ENCODE measurements at places on chromosomes 16 and 17.

- DNase-seq, result peak; percentile 74
Measured at GRCh38 chr17:45852535-45853297, 8.0 kb downstream of the SPPL2C start.

- DNase-seq, result no peak
Measured at GRCh38 chr17:30366536-30366935, 12.2 kb upstream of the CPD start.

DNA sequence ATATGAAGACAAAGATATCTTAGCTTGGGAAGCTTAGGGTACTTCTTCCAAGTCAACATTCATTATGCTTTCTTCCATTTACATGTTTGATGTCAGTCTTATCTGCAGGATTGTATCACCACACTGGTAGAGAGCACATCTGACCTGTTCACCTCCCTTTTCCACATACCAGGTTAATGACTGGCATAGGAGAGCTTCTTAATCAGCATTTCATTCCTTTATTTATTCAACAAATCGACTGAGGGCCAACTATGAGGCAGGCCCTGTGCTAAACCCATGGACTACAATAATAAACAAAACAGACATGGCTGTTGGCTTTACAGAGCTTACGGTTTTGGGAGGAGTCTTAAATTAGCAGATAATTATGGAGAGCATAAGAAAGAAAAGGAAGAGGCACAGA lies 378.1 kb upstream of the CDH11 start:
- no peak for DNase-seq

- no peak for DNase-seq
Measured at GRCh38 chr16:57744642-57744903, 9.0 kb downstream of the KATNB1 start.

DNA sequence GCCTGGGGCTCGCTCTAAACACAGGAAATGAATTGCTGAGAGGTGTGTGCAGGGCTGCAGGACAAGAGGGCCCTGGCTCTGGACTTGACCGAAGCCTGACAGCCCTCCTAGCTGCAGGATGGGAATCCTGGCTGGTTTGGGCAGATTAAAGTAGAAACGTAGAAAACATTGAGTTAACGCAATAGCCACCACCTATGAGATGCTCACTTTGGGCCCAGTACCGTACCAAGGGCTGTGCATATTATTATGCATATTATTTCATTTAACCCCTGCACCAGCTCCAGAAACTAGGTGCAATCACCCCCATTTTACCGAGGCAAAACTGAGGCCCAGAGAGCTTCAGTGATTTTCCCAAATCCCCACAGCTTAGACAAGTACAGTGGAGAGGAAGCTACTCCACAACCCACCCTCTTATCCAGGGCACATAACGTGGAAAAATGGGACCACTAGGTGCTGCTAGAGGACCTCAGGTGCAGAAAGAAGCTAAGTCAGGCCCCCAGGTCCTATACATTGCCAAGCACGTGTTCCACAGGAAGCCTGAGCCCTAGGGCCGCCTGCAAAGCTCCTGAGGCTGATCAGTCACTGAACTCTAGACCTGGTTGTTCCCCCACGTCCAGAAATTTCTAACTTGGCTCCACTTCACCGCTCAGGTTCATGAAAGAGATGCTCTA lies 79.2 kb downstream of the MYH11 start:
- DNase-seq, result peak; percentile 55

GRCh38 chr17:41784207-41784744 lies 2.2 kb downstream of the JUP start:
- DNase-seq, result no peak

DNA sequence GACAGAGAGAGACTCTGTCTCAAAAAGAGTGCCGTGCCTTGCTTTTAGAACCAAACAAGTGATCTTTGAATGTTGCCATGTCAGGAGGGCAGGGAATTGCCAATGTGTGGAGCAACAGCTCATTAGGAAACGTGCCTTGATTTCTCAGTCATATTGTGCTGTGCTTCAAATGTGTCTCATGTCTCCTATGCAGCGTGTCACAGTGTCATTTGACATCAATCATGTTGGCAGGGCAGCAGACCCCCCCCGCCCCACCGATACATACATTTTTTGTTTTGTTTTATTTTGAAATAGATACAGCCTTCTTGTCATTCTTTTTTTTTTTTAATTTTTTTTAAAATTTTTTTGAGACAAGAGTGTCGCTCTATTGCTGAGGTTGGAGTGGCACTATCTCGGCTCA lies 22.1 kb downstream of the MRC2 start:
- DNase-seq, result no peak

DNA sequence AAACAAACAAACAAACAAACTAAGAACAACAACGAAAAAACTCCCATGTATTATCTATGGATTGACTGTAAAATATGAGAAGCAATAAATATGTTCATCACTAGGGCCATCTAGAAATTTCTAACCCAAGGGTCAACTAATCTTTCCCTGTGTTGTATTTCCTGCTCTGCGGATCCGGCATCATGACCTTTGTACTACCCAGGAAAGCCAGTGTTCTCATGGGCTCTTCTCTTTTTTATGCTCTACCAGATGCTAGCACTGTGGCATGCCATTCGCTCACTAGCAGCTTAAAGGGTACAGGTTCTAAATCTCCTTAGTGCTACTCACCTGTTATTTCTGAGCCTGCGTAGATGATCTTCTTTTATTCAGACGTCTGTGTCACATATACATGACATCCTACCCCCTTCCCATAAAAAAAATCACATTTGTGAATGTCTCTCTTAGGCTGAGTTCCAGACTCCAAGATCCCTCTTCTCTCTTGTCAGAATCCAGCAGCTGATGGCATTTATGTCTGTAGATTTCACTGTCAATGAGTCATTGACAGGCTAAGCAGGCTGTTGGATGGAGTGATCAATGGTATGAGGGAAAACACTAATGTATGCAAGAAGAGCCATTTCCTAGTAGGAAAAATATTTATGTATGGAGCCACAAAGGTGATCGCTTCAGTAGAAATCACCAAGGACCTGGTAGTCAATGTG lies 100.0 kb downstream of the WWOX start:
- DNase-seq, result no peak

DNA sequence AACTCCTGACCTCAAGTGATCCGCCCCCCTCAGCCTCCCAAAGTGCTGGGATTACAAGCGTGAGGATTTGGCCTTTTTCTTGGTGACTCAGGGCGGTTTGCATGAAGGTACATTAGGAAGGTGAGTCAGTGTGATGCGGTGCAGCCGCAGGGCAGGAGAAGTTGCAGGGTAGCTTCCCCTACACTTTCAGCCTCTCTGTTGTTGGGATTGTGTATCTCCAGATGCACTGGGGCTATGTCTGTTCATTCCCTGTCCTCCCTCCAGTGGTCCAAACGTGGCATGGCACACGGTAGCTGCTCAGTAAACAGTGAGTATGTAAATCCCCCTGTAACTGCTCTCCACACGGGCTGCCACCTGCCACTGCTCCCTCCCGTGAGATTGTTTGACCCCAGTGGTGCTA lies 109.1 kb upstream of the CDC42EP4 start:
- DNase-seq, result no peak

DNA sequence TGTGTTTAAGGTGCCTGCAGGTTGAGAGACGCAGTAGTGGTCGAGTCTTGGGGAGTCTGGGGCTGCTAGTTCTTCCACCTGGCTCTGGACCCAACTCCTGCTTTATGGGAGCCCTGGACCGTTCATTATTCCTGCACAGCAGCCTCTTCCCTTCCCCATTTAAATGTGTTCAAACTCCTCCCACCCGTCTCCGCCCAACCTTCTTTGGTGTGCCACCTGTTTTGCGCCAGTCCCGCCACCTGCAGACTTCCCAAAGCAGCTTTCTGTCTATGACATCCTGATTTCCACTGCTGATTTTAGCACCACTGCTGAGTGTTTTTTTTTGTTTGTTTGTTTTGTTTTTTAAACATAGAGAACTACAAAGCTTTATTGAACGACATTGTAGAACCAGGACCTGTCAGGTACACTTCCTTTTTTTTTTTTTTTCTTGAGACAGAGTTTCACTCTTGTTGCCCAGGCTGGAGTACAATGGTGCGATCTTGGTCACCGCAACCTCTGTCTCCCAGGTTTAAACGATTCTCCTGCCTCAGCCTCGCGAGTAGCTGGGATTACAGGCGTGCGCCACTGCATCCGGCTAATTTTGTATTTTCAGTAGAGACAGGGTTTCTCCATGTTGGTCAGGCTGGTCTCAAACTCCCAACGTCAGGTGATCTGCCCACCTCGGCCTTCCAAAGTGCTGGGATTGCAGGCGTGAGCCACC lies 12.8 kb downstream of the ADORA2B start:
- no peak for DNase-seq

DNA sequence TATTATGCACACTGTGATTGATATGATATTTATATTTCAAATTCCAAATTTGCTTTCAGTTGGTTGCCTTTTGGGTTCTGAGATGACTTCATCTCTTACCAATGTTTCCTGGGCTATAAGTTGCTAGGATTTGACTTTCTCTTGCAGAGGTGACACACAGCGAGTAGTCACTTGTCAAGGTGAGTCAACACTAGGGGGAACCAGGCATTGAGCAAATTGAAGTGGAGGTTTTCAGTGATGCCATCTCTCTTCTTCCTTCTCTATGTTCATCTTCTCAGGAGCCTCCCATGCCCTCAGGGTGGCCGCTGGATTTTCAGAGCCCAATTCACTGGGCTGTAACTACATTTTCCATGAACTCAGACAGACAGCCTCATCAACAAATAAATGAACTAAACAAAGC lies 6.0 kb upstream of the CPD start:
- DNase-seq, result no peak

DNA sequence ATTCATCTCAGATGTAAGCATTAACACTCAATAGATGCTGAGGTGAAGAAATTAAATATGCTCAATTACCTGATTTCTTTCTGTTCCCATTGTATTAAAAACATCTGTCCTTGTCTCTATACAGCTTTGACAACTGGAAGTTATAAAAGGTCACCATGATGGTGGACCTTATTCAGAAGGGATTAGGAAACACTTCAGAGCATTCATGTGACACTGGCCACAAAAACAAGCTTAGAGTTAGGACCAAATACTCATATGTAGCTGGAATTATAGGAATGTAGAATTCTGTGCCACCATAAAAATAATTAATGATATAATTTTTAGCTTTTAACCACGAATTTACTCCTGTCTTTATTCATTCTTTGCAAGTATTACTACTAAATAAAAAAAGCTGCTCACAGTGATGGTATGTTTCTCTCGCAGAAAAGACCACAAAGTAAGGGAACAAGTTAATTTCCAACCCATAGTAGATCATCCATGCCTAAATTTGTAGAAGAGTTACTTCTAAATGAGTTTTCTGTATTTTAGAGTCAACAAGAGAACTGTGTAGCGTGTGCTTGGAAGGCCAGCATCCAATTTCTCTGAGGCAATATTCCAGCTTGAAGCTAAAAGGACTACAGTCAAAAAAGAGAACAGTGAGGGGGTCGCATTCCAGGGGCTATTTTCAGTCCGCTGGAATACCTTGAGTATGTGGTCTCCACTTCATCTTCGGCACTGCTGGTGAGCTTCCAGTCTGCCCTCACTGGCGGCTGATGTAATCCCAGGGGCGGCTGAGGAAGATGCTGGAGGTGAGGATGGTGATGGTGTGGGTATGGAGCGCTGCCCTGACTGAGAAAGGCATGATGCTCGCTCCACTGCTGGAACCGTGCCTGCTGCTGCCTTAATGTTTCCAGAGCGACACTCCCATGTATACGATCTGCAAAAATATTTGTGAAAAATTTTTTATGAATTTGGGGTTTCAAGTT lies 63.7 kb downstream of the CACNG1 start:
- no peak for DNase-seq

- no peak for DNase-seq
Measured at GRCh38 chr16:82675300-82675699, 48.5 kb downstream of the CDH13 start.

GRCh38 chr17:1635675-1636465 lies 7.2 kb upstream of the SLC43A2 start:
- DNase-seq, result no peak

- DNase-seq, result no peak
Measured at GRCh38 chr16:84652566-84652965, 4.3 kb downstream of the KLHL36 start.

DNA sequence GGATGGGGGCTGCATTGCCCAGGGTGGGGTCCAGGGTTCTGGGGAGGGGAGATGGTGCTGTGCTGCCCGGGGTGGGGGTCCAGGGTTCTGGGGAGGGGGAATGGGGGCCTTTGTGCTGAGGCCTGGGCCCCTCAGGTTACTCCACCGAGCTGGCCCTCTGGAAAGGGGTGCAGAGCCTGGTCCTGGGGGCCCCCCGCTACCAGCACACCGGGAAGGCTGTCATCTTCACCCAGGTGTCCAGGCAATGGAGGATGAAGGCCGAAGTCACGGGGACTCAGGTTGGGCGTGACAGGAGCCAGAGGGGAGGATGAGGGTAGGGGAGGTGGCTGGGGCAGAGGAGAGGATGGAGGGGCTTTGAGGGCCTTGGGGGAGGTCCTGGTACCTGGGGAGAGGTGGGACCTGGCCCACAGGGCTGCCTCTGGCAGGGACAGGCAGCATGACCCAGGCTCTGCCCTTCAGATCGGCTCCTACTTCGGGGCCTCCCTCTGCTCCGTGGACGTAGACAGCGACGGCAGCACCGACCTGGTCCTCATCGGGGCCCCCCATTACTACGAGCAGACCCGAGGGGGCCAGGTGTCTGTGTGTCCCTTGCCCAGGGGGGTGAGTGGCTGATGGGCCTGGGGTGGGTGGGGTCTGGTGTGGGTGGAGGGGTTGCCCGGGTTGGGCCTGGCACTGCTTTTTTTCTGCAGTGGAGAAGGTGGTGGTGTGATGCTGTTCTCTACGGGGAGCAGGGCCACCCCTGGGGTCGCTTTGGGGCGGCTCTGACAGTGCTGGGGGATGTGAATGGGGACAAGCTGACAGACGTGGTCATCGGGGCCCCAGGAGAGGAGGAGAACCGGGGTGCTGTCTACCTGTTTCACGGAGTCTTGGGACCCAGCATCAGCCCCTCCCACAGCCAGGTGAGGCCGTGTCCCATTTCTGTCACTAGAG lies 7.8 kb downstream of the ITGAX start:
- no peak for DNase-seq

GRCh38 chr16:89633064-89633631 lies 19.7 kb downstream of the DPEP1 start:
- no peak for DNase-seq

DNA sequence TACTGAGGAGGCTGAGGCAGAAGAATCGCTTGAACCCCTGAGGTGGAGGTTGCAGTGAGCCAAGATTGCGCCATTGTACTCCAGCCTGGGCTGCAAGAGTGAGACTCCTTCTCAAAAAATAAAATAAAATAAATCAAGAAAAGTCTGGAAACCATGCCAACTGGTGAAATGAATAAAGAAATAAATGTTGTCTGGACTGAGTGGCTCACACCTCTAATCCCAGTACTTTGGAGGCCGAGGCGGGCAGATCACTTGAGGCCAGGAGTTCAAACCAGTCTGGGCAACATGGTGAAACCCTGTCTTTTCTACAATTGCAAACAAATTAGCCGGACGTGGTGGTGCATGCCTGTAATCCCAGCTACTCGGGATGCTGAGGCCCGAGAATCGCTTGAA lies 744 bp upstream of the LRRC37A3 start:
- DNase-seq, result no peak

- DNase-seq, result no peak
Measured at GRCh38 chr16:50769-51591, 2.4 kb downstream of the POLR3K start.

DNA sequence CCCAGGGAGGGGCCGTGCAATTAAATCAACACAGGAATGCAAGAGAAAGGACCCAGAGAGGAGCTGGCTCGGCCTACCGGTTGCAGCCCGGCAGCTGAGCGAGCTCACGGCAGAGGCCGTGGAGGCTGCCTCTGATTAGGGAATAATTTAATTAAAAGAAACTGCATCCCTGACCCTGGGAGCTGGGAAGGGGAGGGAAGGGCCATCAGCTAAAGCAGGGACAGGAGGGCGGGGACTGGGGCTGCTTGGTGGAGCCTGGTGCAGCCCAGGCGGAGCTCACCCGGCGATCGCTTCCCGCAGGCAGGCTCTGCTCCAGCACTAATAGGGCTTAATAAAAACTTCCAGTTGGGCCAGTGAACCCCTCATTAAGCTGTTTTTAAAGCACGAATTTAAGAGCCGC lies 43.4 kb downstream of the LMF1 start:
- DNase-seq, result no peak

Data from NCI-H1694 treated with DMSO at 0.1 percent for 48 hours (cell line).